T follicular helper cell (primary cell): ENCODE measurements at places on chromosomes 1 and 21.

- peak; percentile 33 for DNase-seq
These were observed 10.1 kb upstream of the LRRC71 start for GRCh38 chr1:156910309-156910782.

GRCh38 chr21:41506611-41507520 is 1.1 kb downstream of the TMPRSS2 start:
- DNase-seq, result no peak

DNA sequence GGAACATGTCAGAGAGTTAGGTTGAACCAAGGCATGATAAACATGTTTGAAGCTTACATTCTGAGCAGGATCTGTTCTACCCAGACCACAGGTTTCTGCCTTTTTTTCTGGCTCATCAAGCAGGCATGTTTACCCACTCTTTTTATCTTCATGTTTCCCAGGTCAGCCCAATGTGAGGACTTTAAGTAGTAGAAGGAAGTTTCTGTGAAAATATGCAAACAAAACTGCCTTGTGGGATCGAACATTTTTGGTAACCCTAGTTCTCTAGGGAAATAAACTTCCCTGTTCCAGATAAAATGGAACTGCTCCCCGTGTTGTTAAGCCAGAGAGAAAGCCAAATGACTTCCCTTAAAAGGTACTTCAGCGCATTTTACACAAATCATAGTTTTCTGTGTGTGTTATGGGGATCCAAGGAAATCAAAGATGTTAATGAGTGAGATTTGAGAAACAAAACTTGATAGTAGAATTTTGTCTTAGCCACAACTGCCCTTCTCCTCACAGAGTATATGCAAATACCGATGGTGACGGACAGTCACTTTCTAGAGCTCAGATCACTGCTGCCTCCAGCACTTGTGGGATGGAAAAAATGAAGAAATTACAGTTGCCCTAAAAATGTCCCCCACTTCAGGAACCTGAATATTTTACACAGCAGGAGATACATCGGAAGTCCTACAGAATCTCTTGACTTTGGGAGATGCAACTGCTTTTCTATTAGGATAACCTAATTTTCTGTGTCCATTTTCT is 765 bp upstream of the HIPK1 start:
- no peak for DNase-seq

DNA sequence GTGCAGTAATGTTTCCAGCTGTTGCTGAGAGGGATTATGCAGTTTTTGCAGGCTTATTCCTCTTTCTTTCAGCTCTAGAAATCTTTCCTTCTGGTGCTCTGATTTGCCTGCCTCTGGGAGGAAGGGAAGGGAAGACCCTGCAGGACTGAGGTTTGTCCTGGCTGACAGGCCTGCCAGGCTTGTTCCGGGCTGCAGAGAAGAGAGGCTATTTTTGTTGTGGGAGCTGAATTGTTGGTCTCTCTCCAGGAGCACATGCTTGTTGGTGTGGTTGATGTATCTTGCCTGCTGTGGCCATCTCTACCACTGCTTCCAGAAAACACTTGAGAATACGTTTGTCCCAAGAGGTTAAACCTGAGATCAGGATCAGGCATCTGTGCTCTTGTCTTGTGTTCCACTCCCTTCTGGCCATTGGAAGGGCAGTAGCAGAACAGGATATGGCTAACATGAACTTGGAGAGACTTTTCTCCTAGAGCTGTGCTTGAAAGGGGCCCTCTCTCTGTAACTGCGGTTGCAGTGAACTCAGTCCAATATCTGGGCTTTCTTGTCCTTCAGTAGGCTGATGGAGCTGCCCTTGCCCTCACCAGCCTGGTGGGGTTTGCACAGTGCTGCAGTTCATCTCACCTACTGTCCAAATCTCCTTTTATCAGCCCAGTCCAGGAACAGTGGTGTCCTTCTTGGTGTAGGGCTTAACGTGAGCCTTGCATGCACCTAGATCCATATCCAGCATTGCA is 21.5 kb upstream of the SLC25A34 start:
- DNase-seq, result no peak

- no peak for DNase-seq
These were observed 52.4 kb downstream of the AK4 start for GRCh38 chr1:65200411-65200810.

DNA sequence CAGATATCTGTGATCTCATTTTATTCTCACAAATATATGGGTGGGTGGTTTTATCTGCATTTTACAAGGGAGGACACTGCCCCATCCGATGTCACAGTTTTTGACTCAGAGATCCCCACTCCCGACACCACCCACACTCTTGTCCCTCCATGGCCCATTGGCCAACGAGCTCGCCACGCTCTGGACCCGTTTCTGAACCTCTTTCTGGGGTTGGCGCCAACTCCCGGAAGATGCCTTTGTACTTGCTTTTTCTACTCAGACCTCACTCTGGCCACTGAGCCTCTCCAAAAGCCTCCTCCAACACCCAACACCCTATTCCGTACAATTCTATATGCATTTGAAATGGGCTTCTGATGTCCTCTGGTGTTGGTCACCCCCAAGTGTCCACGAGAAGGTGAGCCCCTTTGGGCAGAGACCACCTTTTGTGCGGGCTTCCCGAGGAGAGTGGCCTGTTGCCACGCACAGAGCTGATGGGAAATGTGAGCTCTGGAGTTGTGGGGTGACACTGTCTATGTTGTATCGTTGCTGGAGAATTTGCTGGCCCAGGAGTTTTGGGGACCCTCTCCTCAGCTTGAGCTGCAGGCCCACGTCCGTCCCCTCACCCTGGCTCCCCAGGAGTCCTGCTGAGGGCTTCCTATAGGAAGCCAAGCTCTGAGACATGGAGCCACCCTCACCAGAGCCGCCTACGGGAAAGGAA is 366.9 kb upstream of the VAMP3 start:
- DNase-seq, result no peak

DNA sequence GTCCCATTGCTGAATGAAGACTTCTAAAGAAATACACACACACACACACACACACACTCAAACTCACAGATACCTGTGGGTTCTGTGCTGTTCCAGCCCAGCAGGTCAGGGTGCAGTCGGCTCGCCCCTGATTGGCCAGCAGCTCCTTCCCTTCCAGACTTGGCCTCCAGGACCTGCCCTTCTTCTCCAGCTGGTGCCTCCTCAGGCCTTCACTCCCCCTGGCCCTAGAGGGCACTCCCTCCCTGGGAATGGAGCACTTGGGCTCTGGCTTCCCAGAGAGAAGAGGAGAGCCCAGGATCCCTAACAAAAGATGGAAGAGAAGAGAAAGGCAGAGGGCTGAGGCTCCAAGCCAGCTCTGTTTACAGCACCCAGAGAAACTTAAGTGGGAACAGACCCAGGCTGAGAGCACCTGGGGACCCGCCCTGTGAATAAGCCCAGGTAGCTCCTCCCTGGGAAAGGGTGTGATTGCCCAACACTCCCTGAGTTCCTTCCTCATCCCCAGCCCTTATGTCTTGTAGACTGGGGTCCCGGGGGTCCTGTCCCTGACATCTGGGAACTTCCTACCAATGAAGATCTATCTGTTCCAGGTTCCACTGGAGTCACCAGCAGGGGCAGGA is at the start of gene PGLYRP3:
PGLYRP3 (minus strand) TSS at position 383 of the 617 bp plus-strand sequence. CDS start 2,287 bp downstream, outside the sequence.
- DNase-seq, result no peak

- no peak for DNase-seq
These were observed 43.6 kb downstream of the EPHB2 start for GRCh38 chr1:22754106-22754768.

- DNase-seq, result no peak
These were observed 447.5 kb downstream of the NEGR1 start for GRCh38 chr1:71834601-71835441.

DNA sequence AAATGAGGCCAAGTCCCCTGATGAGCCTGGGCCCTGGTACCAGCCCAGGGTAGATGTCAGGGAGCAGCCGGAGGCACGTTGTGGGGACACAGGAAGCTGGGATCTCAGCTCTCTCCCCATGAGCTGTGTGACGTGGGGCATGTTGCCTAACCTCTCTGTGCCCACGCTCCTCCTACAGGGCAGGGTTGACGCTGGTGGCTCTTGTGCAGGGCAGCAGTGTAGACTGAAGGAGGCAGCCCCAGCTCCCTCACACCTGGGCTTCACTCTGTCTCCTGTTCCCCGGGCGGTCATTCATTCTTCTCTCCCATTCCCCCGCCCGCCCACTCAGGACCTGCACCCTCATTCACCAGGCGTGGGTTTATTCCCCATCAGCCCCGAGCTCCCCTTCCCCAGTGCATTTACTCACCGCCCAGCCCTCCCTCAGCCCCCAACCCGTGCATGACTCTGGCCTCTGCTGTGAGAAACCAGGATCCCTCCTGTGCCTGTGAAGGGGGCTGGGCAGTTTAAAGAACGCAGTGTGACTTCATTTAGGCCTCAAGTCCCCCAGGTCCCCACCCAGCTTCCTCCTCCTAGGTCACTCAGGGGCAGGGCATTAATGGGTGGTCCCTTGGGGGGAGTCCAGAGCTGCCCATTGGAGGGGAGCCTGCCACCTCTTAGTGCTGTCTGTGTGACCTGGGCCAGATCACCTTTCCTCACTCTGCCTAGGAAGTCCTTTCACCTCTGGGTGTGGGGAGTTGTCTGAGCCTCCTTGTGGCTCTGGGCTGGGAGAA is 285.7 kb downstream of the PTPRU start:
- no peak for DNase-seq

DNA sequence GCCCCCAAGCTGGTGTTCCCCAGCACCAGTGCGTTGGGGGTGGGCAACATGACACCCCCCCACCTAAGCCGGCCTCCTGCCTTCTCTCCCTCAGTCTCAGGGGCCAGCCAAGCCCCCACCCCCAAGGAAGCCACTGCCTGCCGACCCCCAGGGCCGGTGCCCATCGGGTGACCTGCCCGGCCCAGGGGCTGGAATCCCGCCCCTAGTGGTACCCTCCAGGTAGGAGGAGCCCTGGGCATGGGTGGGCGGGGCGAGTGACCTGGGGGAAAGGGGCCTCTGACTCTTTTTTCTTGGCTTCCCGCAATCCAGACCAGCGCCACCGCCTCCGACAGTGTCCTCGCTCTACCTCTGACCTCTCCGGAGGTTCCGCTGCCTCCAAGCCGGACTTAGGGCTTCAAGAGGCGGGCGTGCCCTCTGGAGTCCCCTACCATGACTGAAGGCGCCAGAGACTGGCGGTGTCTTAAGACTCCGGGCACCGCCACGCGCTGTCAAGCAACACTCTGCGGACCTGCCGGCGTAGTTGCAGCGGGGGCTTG is 1.3 kb upstream of the EFNA4 start:
- no peak for DNase-seq

DNA sequence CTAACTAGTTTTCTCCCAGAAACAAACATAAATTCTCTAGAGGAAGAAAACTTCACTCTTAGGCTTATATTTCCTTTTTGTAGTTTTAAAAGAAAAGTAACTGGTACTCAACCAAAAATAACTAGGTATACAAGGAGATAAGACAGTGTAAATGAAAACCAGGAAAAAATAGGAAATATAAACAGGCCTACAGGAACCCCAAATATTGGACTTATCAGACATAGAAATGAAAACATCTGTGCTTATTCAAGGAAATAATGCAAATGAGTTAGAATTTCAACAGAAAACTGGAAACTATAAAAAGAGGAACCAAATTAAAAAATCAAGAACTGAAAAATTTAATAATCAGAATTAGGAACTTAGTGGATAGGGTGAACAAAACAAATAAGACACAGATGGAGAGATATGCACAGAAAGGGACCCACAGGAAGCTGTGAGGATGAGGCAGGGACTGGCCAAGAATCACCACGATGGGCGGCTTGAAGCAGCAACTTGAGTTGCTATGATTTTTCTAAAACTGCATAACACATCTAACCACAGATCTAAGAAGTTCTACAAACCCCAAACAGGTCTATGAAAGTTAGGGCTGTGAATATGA is 67.5 kb upstream of the ACTRT2 start:
- no peak for DNase-seq

GRCh38 chr1:185495007-185495406 is 178.0 kb upstream of the IVNS1ABP start:
- no peak for DNase-seq

GRCh38 chr1:19382222-19382621 is 70.1 kb downstream of the SLC66A1 start:
- no peak for DNase-seq

GRCh38 chr21:31294691-31295090 is 49.4 kb downstream of the TIAM1 start:
- DNase-seq, result no peak

DNA sequence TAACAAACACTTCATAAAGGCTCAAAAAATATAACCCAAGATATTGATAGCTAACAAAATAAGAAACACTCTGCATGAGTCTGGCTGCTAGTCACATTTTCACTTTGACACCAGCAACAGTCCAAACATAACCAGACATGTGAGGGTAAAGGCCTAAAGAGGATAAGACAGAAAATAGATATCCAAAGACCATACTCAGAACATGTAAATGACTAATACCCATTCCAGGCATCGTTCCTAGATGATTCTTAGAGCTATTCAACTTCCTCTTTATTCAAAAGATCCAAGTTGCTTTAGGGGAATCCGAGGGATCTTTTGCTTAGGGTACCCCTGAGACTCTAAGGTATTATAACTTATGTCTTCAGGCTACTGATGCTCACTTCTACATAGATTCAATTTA is 5.1 kb downstream of the COL24A1 start:
- DNase-seq, result no peak

GRCh38 chr21:45372732-45373355 is 32.1 kb upstream of the COL18A1 start:
- no peak for DNase-seq

DNA sequence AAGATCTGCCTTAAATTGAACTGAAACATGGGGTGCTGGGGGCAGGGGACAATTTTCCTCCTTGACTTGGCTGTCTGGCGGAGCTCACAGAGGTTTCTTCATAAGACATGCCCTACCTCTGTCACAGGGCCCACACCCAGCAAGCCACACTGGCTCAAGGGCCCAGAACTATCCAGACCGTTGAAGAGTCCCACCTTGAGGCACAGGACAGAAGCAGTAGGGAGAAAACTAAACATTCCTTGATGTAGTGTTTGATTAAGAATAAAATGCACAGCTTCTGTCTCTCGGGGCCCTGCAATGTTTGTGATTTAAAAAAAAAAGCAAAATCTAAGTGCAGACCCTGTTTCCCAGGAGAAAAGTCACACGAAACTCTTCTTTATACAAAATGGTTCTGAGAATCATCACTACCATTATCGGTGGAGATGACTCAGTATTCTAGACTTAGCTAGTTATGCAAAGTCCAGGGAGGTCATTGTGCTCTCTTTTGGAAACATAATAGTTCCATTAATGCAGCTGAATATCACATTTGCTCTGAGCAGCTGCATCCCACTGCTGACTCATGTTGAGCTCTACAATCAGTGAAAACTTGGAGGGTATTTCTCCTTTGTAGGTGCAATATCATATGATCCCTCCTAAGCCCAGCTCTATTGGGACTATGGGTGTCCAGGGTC is 53.6 kb upstream of the DIRAS3 start:
- DNase-seq, result no peak

GRCh38 chr1:20107796-20108195 is 11.5 kb downstream of the PLA2G2D start:
- no peak for DNase-seq

GRCh38 chr1:74716822-74717221 is 16.0 kb downstream of the CRYZ start:
- no peak for DNase-seq

- DNase-seq, result no peak
These were observed 5.7 kb upstream of the ZNF697 start for GRCh38 chr1:119653839-119654170.

- DNase-seq, result no peak
These were observed 217.7 kb downstream of the CRB1 start for GRCh38 chr1:197485790-197486189.

- DNase-seq, result peak; percentile 64
These were observed 44.2 kb upstream of the LAPTM5 start for GRCh38 chr1:30801771-30802198.
